ENCODE measurements at places on chromosomes 2 and 18. TPM values are rescaled to one million over a fixed set of nuclear protein-coding genes. Genes with fewer than 3 reads are reported as not detected.

GRCh38 chr2:232761301-232761907 lies 15.0 kb downstream of the KCNJ13 start:
- no peak for DNase-seq

GRCh38 chr2:181103659-181104058 lies 123.3 kb downstream of the UBE2E3 start:
- DNase-seq, result no peak

The EPC2 gene
- 55.9 TPM for polyA plus RNA-seq

GRCh38 chr2:239846789-239847676 lies 178.1 kb downstream of the NDUFA10 start:
- no peak for DNase-seq

The CIB4 gene
- 0.80 TPM for polyA plus RNA-seq

- DNase-seq, result no peak
These were observed 184.8 kb upstream of the CRIM1 start for GRCh38 chr2:36170805-36171204.

DNA sequence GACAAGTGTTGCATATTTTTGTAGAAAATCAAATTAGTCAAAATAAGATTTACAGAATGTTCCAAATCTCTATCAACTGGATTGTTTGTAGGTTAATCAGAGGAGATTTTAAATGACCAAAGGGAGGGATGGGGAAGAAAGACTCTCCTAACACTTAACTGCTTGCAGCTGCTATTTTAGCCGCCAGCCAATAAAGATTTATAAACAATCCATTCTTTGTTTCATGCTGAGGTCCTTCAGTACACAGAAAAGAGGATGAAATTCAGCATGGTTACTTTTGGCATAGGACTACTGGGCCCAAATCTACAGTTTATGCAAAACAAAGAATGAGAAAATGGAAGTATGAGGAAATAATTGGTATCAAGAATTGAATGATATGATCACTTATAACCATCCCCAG lies 86.4 kb upstream of the FN1 start:
- DNase-seq, result no peak

GRCh38 chr2:43119303-43119702 lies 107.1 kb downstream of the ZFP36L2 start:
- DNase-seq, result no peak

DNA sequence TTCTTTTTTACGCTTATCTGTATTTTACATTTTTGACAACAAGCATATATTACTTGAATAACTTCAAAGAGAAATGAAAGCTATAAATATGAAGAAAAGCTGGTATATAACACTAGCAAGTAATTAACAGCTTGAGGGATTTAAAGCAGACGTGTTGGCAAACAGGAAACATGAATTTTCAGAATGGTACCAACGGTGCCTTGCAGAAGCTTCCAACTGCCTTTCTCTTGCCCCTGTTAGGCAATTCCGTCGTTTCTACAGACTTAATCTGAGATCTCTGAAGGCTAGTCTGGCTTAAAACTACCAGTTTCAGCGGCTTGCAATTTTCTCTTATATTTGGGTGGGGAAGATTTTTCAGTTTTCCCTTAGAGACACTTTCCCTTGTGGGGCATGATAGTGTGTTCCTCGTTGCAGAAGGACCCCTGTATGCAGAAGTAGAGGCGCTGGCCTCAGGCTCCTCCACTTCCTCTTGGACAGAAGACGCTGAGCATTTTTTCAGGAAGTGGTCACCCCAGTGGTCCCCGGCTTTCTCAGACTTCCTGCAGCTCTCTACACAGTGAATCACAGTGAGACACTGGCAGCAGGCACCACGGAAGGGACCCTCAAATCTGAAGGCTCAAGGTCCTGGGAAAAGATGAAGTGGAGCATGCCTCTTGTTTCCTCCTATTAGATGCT lies 56.2 kb upstream of the SLC16A14 start:
- DNase-seq, result no peak

All from right renal pelvis (tissue), 4 donors.